ENCODE measurements at places on chromosomes 6 and 20.

DNA sequence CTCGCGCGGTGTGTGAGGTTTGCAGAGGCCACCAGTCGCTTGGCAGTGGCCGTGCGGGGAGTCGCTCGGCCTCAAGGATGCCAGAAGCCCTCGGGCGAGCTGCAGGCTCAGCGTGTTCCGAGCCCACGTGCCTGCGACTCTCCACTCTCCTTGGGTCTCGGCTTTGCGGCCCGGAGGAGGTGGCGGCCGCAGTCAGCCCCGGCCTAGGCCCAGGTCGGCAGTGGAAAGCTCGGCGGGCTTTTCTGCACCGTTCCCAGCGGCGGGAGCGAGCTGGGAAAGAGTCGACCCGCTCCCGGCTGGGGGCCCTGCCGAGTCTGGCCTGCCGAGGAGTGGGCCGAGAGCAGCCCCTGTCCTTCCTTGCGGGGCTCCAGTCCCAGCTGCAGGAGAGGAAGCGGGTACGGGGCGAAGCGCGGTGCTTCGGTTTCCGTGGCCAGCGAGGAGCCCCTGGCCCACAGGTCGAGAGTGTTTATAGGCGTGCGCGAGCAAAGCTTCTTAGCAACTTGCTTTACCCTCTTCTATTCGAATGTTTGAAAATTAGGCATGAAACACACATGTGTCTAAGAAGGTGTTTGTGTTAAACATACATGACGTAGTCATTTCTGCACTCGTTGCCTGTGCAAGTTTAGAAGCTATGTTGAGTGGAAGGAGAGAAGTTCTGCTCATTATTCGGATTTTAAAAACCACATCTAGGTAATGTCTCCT lies 5.6 kb downstream of the FOXC1 start:
- peaks cover 3% of the 10 kb centered on the region for H3K36me3 ChIP-seq
- no peak for DNase-seq
- no peak overlapping the region for H3K27ac ChIP-seq
- H3K4me1 ChIP-seq, result peaks cover 10% of the 10 kb centered on the region
- peaks cover 58% of the 10 kb centered on the region for H3K27me3 ChIP-seq

GRCh38 chr20:4040283-4041179 lies 25.2 kb upstream of the RNF24 start:
- no peak for DNase-seq
- no peak overlapping the region for H3K27ac ChIP-seq
- H3K4me3 ChIP-seq, result no peak overlapping the region

GRCh38 chr6:8065519-8065911 lies 1.3 kb upstream of the BLOC1S5 start:
- no peak overlapping the region for H3K4me3 ChIP-seq
- H3K27me3 ChIP-seq, result no peaks in the 10 kb centered on the region
- peaks cover 25% of the 10 kb centered on the region for H3K4me1 ChIP-seq
- H3K27ac ChIP-seq, result peak overlapping the region; percentile 96

DNA sequence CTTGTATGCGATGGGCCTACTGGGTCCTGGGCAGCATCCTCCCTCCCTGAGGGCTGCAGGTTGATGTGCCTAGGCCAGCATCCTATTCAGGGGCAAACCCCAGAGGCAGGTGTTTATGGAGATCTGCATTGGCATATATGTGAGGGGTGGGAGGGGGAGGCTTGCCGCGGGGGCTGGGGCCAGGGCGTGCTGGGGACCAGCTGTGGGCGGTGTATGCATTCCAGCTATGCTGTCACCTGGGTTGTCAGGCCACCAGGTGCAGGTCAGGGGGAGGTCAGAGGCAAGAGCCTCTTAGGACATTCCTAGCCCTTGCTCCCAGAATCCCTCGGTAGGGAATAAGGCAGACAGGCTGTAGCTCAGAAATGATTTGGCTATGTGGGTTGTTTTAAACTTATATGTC lies 11.9 kb downstream of the FOXA2 start:
- H3K27ac ChIP-seq, result no peak overlapping the region
- H3K27me3 ChIP-seq, result peaks cover 79% of the 10 kb centered on the region
- DNase-seq, result no peak
- no peaks in the 10 kb centered on the region for H3K36me3 ChIP-seq

DNA sequence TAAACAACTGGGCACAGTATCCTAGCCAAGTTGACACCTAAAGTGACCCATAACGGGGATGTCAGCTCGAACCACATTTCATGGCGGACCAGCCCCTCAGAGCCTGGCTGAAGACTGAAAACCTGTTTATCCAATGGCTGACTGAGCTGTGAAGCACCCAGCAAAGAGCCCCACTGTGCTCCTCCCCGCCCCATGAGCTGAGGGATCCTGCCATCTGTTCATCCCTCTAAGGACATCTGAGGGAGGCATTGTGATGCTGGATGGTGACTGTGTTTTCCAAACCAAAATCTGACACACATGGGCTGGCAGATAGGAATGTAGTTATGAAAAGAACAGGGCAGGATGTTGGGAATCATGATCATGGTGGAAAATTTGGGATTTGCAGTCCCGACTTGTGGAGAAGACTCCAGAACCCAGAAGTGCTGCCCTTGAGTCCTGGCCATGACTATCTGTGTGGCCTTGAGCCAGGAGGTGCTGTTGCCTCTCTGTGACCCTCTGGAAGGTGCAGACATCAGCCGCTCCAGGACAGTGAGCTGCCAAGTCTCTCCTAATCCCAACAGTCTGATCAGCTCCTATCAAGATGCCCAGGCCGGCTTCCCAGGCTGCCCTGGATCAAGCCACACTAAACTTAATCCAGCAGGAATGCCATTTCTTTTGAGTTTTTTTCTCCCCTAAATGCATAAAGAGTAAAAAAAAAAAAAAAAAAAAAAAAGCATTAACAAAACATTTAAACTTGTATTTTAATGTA lies 5.7 kb downstream of the EDN3 start:
- DNase-seq, result no peak
- H3K4me3 ChIP-seq, result no peak overlapping the region
- peaks cover 12% of the 10 kb centered on the region for H3K4me1 ChIP-seq
- H3K27ac ChIP-seq, result no peak overlapping the region
- H3K27me3 ChIP-seq, result peaks cover 44% of the 10 kb centered on the region

DNA sequence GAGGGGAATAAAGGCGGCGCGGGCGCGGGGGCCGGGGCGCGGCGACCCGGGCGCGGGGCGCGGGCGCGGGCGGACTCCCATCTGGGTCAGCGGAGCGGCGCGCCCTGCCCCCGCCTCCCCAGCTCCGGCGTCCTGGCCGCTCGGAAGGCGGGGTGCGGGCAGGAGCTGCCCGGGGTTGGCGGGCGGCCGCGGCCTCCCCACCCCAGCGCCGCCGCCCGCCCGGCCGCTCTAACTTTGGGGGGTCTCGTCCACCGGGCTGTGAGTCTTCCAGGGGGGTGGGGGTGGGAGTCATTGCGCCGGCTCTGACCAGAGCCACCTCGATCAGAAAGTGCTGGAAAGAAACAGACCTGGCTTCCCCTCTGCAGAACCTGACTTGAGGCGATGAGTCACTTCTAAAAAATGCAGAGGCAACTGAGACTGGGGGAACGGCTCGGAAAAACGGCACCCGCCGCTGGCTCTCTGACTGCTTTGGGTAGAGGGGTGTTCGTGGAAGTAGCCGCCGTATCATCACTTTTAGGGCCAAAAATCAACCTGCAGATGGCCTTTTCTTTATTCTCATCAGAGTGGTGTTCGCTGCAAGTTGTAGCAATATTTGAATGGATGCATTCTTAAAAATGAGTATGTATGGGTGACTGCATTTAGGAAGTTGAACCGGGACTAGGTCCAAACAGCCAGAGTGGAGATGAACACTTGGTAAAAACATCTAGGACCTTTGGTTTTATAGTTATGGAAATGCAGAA lies 667 bp downstream of the CAP2 start:
- peaks cover 3% of the 10 kb centered on the region for H3K4me1 ChIP-seq
- no peak overlapping the region for H3K27ac ChIP-seq
- peaks cover 46% of the 10 kb centered on the region for H3K27me3 ChIP-seq

DNA sequence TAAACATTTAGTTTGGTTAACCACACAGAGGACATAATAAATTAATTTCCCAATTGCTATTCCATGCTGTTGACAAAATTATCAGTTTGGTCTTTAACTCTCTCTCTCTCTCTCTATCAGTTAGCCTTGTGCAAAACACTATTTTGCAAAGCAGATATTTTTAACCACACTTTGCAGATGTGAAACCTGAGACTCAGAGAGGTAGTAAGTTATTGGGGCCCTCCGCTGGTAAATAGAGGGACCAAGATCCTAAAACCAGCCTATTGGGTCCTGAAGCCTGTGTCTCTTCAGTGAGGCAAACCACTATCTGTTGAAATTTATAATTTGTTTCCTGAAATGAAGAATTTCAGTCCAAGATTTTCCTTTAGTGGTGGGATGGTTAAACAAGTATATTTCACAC lies 231.0 kb downstream of the SOD2 start:
- DNase-seq, result no peak
- H3K27me3 ChIP-seq, result no peaks in the 10 kb centered on the region
- no peak overlapping the region for H3K4me3 ChIP-seq
- H3K36me3 ChIP-seq, result no peaks in the 10 kb centered on the region
- H3K27ac ChIP-seq, result no peak overlapping the region
- no peaks in the 10 kb centered on the region for H3K4me1 ChIP-seq

- DNase-seq, result no peak
- H3K4me3 ChIP-seq, result no peak overlapping the region
- no peaks in the 10 kb centered on the region for H3K36me3 ChIP-seq
- peaks cover 13% of the 10 kb centered on the region for H3K4me1 ChIP-seq
- H3K27ac ChIP-seq, result no peak overlapping the region
These were observed 120.7 kb upstream of the CCDC28A start for GRCh38 chr6:138652824-138653223.

- H3K27ac ChIP-seq, result no peak overlapping the region
- H3K4me1 ChIP-seq, result no peaks in the 10 kb centered on the region
- no peak overlapping the region for H3K4me3 ChIP-seq
- no peak for DNase-seq
These were observed 16.0 kb downstream of the KIF13A start for GRCh38 chr6:17971128-17972073.

Data from T-helper 2 cell treated with Interferon-gamma antibody and Interleukin-4, amounts not matched to agents 5 μg/mL and 100 μg/mL, for 36 hours (primary cell).